Tongue (tissue), 3 donors: ENCODE measurements at places on chromosomes 12 and 14. TPM values are rescaled to one million over a fixed set of nuclear protein-coding genes. Genes with fewer than 3 reads are reported as not detected.

PELI2 gene
- total RNA-seq = 13.2 TPM

INSM2 gene
- not detected for total RNA-seq

GRCh38 chr14:71399057-71399487, 491.8 kb downstream of the PCNX1 start:
- no peak for DNase-seq

DNA sequence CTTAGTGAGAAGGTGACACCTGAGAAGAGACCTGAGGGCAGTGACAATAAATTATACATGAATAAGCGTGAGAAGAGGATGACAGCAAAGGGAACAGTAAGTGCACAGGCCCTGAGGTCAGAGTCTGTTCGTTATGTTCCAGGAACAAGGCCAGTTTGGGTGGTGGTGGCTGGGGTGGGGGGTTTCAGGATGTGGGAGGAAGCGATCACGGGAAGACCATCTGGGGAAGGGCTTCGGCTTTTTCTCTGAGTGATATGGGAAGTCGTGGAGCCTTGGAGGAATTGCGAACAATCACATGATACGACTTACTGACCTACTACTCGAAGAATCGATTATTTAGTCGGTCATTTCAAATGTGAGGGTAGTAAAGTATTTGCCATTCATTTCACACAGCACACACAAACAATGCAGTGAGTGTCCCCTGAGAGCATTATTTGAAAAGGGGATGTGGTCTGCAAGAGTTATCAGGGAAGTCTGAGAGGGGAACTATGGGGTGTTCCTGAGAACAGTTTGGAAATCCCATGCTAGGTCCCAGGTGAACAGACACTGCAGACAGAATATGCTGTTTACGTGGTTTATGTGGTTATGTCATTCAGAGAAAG, 94.7 kb downstream of the SLC38A1 start:
- no peak for DNase-seq
